ENCODE measurements at places on chromosomes 1 and 21. TPM values are rescaled to one million over a fixed set of nuclear protein-coding genes. Genes with fewer than 3 reads are reported as not detected.
A peak's percentile ranks its signal among the peaks of the same experiment; 100 is the strongest.

DNA sequence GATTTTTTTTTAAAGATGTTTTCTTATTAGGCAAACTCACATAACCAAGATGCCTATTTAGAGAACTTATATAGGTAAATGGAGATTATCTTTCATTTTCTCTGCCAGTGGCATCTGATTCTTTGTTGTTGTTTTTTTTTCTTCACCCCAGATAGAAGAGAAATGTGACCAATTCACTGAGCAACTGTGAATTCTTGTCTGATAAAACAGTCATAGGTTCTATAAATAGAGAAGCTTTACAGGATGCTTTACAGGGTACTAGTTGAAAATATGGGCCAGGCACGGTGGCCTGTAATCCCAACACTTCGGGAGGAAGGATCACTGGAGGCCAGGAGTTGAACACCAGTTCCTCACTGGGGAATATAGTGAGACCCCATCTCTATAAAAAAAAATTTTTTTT, 50.7 kb upstream of the LAMC2 start:
- no peak for DNase-seq

- no peak for DNase-seq
Measured at GRCh38 chr1:44315521-44315920, 39.5 kb downstream of the ERI3 start.

The OR6K3 gene
- polyA plus RNA-seq: not detected

- DNase-seq: no peak
Measured at GRCh38 chr1:41272601-41273000, 30.5 kb upstream of the SCMH1 start.

The TENT5C gene
- 1.9 TPM for polyA plus RNA-seq

DNA sequence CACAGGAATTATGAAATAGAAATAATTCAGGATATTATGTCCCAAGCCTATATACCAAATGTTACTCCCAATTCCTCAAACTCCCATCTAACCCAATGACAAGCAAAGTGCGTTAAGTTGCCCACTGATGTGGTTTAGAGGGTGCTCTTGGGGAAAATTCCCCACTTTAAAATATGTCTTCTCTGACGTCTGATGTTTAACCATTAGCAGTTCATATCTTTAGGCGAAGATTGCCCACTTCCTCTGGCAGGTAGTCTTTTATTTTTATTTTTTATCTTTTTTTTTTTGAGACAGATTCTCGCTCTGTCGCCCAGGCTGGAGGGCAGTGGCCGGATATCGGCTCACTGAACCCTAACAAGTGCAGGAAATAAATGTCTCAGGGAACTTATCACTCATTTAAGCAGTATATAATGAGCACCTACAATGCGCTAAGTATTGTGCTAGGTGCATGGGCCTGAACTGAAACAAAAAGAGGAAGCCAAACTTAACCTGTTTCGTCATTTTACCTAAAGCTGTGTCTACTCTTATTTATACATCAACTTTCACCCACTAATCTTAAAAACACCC, 1.3 kb upstream of the LYST start:
- DNase-seq: no peak

DNA sequence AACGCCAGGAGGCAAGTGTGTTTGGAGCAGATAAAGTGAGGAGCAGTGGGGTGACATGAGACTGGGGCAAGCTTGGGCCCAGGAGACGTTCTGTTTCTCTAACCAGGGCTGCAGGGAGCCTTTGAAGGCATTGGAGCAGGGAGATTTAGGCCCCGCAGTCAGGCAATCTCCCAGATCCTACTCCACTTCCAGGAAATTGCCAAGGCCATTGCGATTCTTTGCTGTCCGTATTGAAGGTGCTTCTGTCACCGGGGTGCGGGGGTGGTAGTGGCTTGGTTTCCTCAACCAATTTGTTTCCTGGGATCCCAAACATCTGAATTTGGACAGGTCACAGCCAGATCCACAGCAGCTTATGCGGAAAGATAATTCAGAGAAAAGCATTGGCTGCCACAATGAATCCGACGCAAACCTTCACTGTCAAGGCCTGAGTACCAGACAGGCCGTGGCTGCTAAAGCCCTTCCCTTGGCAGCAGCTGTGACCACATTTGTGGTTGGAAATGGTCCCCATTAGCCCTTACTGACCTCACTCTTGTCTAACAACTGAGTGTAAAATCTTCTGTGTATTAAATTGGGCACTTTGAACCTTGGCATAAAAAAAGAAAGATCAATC, 385.6 kb downstream of the PTPRU start:
- no peak for DNase-seq

DNA sequence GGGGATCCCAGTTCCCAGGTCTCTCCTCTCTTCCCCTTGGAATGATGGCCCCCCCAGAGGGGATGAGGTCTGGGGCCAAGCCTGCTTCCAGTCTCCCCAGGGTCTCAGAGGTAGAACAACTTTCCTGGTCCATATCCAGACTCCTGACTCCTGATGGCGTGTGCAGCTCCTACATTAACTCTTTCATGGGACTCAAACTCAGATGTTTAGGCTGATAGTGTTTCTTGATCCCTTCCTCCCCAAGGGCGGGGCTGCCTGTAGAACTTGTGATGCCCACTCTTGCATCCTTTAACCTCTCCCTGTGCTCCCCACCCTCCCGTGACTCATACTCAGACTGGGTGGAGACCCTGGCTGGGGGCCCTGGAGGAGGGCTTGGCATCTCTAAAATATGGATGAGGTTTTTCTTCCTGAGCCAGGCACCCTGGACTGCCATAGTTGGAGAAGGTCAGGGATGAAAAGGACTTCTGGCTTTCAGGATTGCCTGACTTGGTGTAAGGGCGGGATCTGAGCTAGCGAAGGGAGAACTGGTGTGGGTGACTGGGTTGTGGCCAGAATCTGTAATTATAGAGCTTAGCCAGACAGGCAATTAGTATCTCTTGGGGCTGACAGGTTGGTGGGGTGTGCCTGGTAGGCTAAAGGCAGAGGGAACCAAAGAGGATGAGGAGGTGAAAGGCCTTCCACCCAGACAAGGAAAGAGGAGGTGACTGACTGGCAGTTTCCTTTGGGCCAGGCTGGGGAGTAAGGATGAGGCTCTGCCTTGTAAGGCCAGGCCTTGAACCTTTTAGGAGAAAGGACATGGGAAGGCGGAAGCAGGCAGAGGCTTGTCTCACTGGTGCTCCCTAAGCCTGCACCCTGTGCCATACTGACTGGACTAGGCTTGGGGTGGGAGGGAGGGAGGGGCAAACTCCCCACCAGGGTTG, 1.5 kb downstream of the ATP8B2 start:
- peak; percentile 49 for DNase-seq

GRCh38 chr21:44742418-44743153, 31.2 kb upstream of the TSPEAR start:
- no peak for DNase-seq

DNA sequence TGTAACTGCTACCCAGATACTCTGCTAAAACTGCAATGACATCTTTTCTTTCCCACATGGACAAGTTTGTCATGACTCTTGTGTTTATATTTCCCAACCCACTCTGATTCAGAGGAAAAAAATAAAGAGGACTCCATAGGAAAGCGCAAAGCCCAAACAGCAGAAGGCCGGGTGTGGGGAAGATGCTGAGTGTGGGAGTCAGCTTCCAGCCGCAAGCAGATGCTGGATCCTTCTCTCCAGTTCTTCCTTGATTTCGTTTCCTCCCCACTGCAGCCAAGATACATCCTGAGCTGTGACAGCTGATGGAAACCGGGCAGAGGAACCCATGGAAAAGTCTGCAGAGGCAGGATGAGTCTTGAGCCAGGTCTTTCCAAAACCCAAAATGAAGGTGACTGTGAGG, 498.2 kb downstream of the PLPP3 start:
- peak; percentile 76 for DNase-seq

- DNase-seq: no peak
Measured at GRCh38 chr1:25896266-25896665, 10.0 kb downstream of the STMN1 start.

- DNase-seq: no peak
Measured at GRCh38 chr21:42941696-42942085, 16.3 kb upstream of the ERVH48-1 start.

- peak; percentile 89 for DNase-seq
Measured at GRCh38 chr1:78831731-78832360, 174.7 kb downstream of the ADGRL4 start.

The ARHGAP30 gene
- polyA plus RNA-seq: not detected

The ENAH gene
- polyA plus RNA-seq: 68.7 TPM

DNA sequence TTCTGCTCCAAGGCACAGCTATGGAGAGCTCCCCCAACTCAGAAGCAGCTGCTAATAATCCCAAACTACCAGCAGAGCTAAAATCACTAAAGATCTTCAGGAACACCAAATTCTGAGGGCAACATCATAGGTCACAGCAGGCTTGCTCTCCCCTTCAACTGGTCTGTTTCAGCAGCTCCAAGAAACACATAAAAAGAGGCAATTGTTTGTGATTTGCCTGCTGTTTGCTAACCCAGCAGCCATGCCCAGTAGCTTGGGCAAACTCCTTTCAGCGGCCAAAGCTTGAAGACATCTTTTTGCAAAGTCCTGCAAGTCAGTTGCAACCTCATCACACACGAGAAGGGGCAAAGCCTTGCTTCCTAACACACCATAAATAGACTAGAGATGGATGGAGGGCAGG, 8.9 kb downstream of the ERI3 start:
- no peak for DNase-seq

DNA sequence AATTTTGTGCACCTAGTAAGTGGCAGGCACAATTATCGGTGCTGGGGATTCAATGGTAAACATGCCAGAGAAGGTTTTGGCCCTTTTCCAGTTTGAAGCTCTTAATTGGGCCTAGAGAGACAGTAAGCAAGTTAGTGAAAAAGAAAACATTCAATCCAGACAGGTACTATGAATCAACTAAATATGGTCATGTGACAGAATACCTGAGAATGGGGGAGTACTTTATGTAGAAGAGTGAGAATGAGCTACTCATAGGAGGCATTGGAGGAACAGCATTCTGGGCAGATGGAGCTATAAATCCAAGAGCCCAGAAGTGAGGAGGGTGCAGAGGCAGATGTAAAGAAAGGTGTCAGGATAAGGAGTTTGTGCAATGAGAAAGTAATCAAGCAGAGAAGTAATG, 1017.9 kb downstream of the ADGRL2 start:
- no peak for DNase-seq

GRCh38 chr1:84301004-84301784, at the start of gene SAMD13:
Gene SAMD13, plus strand, starts transcription at chr1:84301708. Its CDS starts 1,527 bp downstream, at chr1:84303235.
- DNase-seq: no peak

GRCh38 chr1:64459743-64460142, 10.2 kb upstream of the CACHD1 start:
- no peak for DNase-seq

The EVI5 gene
- polyA plus RNA-seq: 8.6 TPM

GRCh38 chr1:33180911-33181890, 642 bp downstream of the TRIM62 start:
- no peak for DNase-seq

The LRRC71 gene
- polyA plus RNA-seq: 0.75 TPM

The ADAMTSL4 gene
- 8.6 TPM for polyA plus RNA-seq

- no peak for DNase-seq
Measured at GRCh38 chr1:3668148-3668547, 15.8 kb downstream of the TP73 start.

The DFFB gene
- 5.0 TPM for polyA plus RNA-seq

The ZNF683 gene
- not detected for polyA plus RNA-seq

Data from BJ (cell line).